NCI-H2081 (cell line): ENCODE measurements at places on chromosomes 13 and 19.
A peak's percentile ranks its signal among the peaks of the same experiment; 100 is the strongest.

DNA sequence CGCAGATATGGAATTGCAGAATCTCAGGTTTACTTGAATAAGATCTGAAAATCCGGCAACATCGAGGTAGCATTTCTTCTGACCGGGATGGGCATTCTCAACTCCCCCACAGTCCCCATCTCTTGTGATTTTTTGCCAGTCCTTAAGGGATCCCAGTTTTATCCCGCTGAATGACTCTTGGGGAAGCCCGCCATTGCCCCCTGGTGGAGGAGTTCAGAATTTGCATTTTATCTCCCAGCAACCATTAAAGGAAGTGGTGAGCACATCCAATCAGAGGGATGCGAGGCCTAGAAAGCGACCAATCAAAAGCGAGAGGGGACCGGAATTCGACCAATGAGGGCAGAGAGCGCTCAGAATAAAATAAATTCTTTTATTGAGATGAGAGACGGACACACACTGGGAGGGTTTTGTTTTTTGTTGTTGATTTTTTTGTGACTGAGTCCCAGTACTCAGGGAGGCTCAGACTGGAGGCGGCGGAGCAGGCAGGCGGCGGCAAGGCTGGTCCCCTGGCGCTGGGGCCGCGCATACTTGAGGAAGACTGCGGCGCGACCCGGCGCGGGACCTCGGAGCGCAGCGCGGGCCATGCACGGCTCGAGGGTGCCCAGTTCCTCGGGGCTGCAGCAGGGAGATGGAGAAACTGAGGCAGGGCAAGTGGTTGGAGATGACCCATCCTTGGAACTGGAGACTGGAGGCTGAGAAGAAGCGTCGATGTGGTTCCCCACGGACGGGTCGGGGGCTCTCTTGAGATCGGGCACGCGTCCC lies 3.9 kb upstream of the TTC9B start:
- DNase-seq = peak; percentile 64

- DNase-seq = no peak
Observed at GRCh38 chr13:44401577-44401976, 28.0 kb downstream of the SERP2 start.

DNA sequence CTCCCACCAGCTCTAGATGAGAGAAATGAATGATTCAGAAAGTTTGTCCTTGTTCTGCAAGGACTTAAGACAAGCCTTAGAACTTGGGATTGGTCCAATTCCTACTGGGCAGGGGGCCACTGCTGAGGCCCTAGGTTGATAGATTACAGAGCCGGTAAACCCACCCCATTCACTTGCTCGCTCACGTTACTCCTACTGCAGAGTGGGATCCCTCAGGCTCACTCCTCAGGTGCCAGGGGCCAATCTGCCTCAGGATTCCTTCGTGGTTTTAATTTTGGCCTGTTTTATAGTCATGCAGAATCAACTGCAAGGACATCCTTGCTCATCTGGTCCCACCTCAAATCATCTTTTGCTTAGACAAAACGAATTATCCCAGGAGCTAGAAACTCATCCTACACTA lies 59.0 kb downstream of the SERP2 start:
- no peak for DNase-seq

DNA sequence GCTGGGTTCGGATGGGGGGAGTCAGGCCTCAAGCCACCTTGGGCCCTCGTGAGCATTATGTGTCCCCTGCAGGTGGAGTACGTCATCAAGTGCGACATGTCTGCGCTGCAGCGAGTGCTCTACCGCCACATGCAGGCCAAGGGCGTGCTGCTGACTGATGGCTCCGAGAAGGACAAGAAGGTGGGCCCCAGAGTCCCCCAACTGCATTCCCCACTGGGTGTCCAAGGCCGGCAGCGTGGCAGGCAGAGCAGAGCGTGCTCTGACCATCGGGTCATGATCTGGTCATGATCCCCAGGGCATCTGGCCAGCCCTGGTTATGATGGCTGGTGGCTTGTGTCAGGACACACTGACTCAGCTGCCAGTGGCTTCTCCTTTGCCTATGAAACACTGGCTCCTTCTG lies 63.4 kb downstream of the SMARCA4 start:
- no peak for DNase-seq

- DNase-seq = no peak
Observed at GRCh38 chr19:367963-368629, 23.5 kb upstream of the MIER2 start.

GRCh38 chr19:53872762-53873161 lies 5.1 kb downstream of the MYADM start:
- no peak for DNase-seq

GRCh38 chr13:46618694-46619254 lies 65.8 kb downstream of the LRCH1 start:
- no peak for DNase-seq
